ENCODE measurements at places on chromosomes 16 and 17. TPM values are rescaled to one million over a fixed set of nuclear protein-coding genes. Genes with fewer than 3 reads are reported as not detected.
A peak's percentile ranks its signal among the peaks of the same experiment; 100 is the strongest.

GRCh38 chr17:77462090-77462489 lies 321.3 kb downstream of the SEC14L1 start:
- peak; percentile 51 for DNase-seq

DNA sequence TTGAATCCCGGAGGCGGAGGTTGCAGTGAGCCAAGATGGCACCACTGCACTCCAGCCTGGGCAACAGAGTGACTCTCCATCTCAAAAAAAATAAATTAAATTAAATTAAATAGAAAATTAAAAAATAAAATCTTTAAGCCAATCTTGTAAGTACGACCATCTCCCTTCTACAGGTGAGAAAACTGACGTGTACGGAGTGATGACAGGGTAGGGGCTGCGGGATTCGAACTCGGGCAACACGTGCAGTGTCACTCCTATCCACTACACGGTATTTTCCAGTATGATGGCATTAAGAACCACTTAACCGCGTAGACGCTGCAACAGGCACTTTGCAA lies 762 bp downstream of the WDR59 start:
- DNase-seq: no peak

DNA sequence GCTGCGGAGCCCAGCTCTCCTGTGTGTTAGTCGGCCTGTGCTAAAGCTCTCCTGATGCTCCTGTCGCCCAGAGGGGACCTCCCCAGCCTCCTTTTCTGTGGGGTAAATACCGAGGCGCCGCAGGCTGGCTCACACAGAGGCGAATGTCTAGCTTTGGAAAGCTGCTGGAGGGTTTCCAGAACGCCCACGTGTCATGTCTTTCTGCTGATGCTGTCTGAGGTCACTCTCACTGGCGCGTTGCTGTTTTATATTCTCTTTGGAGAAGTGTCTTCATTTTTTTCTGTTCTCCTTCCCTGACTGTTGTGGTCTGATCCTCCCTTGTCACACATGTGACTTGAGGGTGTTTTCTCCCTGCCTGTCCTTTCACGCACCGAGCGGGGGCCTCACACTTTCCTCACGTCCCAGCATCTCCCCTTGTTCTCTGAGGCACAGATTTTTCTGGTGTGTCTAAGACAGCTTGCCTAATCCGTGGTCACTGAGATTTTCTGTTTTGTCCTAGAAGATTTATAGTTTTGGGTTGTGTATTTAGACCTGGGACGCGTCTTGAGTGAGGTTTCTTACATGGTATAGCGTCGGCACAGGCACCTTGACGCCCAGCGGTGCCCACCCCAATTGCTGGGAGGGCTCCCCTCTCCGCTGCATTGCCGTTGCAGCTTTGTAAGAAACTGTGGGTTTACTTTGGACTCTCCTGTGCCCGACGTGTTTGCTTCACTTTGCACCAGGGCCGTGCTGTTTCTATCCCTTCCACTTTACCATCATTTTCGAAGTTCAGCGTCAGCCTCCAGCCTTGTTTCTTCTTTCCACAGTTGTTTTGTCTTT lies 92.1 kb upstream of the ZNF750 start:
- DNase-seq: no peak

GRCh38 chr16:81378049-81378448 lies 63.3 kb downstream of the GAN start:
- DNase-seq: no peak

GRCh38 chr17:67689534-67690177 lies 28.1 kb upstream of the NOL11 start:
- DNase-seq: peak; percentile 57

DNA sequence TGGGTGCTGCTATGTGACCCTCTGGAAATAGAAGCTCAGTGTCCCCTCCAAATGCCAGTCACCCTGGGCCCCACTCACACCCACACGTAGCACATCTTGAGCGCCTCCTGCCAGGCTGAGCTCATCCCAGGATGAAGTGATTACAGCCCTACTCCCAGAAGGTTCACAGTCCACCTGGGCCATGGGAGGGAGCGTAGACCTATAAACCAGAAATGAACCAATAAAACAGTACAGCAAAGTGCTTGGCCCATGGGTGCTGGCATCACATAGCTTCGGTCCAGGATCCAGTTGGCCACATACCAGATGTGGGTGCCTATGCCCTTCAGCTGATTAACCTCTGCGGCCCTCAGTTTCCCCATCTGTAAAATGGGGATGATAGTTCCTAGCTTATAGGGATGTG lies 2.2 kb upstream of the BICDL2 start:
- DNase-seq: no peak

DNA sequence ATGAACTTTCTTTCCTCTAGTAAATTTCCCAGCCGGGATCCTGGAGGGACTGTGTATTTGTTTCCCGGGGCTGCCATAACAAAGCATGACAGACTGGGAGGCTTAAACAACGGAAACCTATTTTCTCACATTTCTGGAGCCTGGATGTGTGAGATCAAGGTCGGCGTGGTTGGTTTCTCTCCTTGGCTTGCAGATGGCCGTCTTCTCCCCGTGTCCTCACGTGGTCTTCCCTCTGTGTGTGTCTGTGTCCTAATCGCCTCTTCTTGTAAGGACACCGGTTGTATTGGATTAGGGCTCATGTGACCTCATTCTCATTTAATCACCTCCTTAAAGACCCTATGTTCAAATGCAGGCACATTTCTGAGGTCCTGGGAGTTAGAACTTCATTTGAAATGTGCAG lies 22.0 kb upstream of the USP10 start:
- no peak for DNase-seq

- peak; percentile 50 for DNase-seq
Observed at GRCh38 chr17:56592487-56593085, 913 bp upstream of the NOG start.

- DNase-seq: no peak
Observed at GRCh38 chr16:64950262-64950661, 171.6 kb downstream of the CDH11 start.

- DNase-seq: no peak
Observed at GRCh38 chr16:83995754-83996153, 27.7 kb downstream of the NECAB2 start.

GRCh38 chr16:67805718-67806427 lies 487 bp downstream of the RANBP10 start:
- no peak for DNase-seq

DNA sequence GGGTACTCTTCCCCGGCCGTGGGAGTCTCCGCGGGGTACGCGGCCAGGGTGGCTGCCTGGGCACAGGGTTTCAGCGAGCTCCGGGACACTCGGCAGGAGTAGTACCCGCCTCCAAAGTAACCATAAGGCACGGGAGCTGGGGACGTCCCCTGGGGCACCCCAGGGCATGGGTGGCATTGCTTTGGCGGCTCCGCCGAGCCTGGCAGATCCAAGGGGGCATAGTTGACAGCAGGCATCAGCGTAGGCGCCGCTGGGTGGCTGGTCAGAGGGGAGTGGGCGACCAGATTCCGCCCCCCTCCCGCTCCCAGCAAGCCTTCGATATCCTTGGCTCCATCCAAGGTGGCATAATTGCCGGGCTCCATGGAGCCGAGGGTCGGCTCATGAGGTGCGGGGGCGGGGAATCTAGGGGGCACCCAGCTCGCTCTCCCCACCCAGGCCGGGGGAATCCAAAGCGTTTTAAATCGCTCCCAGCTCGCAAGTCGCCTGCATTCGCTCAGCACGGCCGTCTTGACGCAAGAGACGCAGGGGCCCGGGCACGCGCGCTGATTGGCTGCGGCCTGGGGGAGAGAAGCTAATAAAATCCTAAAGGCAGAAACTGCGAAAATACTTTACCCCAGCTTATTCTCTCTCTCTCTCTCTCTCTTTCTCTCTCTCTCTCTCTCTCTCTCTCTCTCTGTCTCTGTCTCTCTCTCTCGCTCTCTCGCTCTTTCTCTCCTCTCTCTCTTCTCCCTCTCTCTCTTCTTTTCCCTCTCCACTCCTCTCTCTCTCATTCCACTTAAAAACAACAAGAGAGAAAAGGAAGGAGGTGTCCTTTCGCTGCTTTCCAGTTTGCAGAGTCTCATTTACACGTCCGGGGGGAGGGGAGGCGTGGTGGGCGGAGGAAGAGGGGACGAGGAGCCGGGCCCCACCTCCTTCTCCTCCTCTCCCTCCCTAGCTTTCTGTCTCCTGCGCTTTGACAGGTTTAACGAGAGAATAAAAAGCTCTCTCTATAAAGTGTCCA lies at the start of gene HOXB13:
HOXB13 (minus strand) TSS at position 519 of the 1,000 bp plus-strand sequence; CDS start at position 362, 157 bp downstream.
- peak; percentile 60 for DNase-seq

GRCh38 chr16:78455861-78456260 lies 356.4 kb downstream of the WWOX start:
- no peak for DNase-seq

DNA sequence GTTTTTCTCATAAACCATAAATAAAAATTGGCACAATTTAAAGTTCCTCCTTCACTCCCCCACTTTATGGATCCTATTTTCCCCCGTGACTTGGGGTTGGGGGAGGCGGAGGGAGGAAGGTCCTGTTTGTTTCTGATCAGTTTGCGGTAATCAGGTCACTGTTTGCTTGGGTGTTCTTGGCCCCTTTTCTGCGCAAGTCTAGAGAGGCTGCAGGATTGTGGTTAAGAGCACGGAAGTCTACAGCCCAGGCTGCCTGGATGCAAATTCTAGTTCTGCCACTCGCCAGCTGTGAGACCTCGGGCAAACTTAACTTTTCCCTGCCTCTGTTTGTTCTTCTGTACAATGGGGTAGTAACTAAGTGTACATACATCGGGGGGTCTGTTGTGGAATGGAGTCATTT lies 12.1 kb downstream of the ATP2C2 start:
- no peak for DNase-seq

GRCh38 chr17:70523426-70523825 lies 354.1 kb downstream of the KCNJ2 start:
- DNase-seq: no peak

DNA sequence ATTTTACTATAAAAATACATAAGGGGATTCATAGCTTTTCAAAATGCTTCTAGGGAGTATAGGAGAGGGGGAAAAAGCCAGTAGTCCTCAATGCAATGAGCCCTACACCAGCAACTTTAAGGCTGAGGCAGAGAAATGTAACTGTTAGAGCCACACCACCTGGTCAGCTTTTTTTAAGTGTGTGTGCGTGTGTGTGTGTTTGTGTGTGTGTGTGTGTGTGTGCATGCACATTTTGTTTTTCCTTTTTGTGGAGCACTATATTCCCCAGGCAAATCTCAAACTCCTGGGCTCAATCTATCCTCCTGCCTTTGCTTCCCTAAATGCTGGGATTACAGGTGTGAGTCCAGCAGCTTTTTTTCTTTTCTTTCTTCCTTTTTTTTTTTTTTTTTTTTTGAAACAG lies 2.3 kb upstream of the MEIOC start:
- DNase-seq: no peak

DNA sequence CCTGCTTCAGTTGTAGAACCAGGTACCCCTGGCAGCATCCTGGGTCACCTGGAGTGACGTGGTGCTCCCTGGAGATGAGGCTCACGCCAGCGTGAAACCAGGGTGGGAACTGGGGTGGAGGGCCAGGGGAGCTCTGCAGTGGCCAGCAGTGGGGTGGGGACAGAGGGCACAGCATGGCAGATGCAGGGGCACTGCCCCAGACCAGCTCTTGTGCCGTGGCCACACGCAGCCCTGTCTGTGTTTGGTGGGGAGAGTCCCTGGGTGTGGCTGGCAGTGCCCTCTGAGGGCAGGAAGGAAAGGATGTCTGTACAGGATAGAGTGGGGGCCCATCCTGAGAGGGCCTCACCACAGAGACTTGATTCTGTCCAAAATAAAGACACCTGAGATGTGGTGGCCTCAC lies 24.5 kb downstream of the ZNF750 start:
- DNase-seq: no peak

GRCh38 chr17:32302860-32303649 lies 37.4 kb downstream of the RHBDL3 start:
- DNase-seq: no peak

DNA sequence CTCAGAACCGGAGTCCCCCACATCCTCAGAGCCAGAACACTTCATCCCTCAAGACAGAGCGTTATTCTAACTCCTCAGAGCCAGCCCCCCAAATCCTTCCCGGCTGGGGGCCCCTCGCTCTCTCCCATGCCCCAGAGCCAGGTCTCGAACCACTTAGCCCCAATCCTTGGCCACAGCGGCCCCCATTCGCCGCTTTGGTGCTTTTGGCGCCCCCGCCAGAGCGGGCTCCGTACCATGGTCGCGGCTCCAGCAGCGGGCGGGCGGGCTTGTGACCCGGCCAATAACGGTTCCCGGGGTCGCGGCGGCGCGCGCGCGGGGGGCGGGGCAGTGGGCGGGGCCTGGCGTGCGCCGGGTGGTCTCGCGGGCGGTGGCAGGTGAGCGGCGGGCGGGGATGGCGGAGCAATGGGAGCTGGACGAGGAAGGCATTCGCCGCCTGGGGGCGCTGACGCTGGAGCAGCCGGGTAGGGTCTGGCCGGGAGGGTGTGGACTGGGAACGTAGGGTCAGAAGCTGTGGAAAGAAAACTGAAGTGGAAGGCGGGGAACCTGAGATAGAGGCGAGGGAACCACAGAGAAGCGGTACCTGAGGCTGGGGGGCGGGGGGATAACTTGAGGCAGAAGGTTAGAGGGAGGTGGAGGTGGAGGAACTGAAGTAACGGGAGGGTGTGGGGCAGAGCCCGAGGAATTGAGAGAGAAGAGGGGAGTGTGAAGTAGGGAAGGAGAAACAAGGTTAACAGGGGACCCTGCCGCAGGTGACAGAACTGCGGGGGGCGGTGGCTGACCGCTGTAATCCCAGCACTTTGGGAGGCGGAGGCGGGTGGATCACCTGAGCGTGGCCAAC lies at the start of the genes KCTD19 and LRRC36:
KCTD19 (minus strand) TSS at position 270 of the 838 bp plus-strand sequence; CDS start at position 236, 34 bp downstream.
LRRC36 (plus strand) TSS at position 344 of the 838 bp plus-strand sequence; CDS start at position 392, 48 bp downstream.
- DNase-seq: peak; percentile 20

GRCh38 chr16:25523183-25523582 lies 168.6 kb upstream of the HS3ST4 start:
- DNase-seq: no peak

- DNase-seq: peak; percentile 26
Observed at GRCh38 chr17:29155227-29155965, 24.8 kb downstream of the MYO18A start.

- DNase-seq: peak; percentile 24
Observed at GRCh38 chr16:83953796-83954576, 946 bp downstream of the OSGIN1 start.

GRCh38 chr17:14756479-14756878 lies 455.6 kb downstream of the HS3ST3B1 start:
- no peak for DNase-seq

DNA sequence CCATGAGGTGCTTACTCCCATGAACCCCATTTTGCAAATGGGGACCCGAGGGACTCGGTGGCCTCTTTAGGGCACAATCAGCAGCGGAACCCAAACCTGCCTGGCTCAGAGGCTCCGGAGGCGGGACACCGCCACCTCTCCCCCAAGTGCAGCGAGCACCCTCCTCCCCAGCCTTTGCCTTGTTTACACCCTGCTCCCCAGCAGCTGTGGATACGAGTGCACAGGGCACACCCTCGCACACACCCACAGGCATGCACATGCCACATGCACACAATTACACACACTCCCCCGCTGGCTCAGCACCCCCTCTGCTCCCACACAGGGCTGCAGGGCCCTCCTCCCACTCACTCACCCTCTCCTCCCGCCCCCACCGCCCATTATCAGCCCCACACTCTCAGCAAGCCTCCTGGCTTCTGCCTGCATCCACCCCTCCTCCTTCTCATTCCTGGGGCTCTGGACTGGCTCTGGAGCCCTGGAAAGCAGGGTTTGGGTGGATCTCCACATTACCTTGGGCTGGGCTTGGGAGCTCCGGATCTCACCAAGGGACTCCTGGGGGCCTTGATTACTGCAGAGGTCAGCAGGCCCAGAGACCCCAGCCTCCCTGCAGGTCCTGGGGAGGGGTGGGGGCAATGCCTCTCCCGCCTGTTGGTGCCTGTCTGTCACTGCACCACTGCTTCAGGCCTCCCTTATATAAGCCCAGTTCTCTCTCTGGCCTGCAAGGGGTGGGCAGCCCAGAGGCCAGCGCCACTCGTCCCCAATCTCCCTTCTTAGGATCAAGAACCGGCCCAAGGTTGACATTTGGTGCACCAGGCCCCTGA lies 6.4 kb downstream of the PDK2 start:
- DNase-seq: no peak

Gene STUB1
- 110 TPM for total RNA-seq

Gene COX6A2
- total RNA-seq: not detected

Gene CLEC3A
- not detected for total RNA-seq

Gene HS3ST3B1
- total RNA-seq: 38.8 TPM

Gene ZNF205
- not detected for total RNA-seq

Gene AOC3
- total RNA-seq: 0.58 TPM

All from CD4-positive, alpha-beta memory T cell (primary cell).